ENCODE measurements at places on chromosomes 16 and 17. TPM values are rescaled to one million over a fixed set of nuclear protein-coding genes. Genes with fewer than 3 reads are reported as not detected.

CD300A gene
- not detected for total RNA-seq

RAP1GAP2 gene
- 1.7 TPM for total RNA-seq

PDILT gene
- not detected for total RNA-seq

CACNG5 gene
- total RNA-seq: not detected

KRT24 gene
- not detected for total RNA-seq

MYH1 gene
- not detected for total RNA-seq

TPSG1 gene
- total RNA-seq: not detected

TMC7 gene
- total RNA-seq: 1.5 TPM

TAT gene
- total RNA-seq: not detected

TVP23A gene
- 1.4 TPM for total RNA-seq
